ENCODE measurements at places on chromosomes 2 and 18.

GRCh38 chr2:223532712-223533111 lies 69.4 kb downstream of the SCG2 start:
- no peak for DNase-seq

- no peak for DNase-seq
Measured at GRCh38 chr2:97998431-97999005, 2.8 kb upstream of the TMEM131 start.

DNA sequence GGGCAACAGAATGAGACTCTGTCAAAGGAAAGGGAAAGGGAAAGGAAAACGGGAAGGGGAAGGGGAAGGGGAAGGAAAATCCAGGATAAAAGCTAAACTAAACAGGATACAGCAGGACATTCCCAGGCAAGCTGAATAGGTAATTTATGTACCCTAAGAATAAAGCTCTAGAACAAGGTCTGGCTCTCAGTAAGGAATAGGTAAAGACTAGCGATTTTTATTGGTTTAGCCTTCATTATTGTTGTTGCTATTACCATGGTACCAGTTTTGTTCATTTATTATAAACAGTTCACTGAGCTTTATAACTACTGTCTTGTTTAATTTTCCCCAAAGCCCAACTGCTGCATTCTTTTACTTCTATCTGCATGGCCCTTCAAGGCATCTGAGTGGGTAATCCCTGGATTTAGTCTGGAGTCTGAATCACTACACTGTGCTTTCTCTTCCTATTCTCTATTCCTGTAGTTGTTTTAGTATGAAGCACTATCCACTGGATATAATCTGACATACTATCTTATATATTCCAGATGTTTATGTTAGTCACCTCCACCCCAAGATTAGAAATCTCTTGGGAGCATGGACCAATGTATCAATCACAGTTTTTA lies 127.1 kb upstream of the TANK start:
- no peak for DNase-seq

GRCh38 chr2:161139098-161139987 lies 20.9 kb upstream of the TANK start:
- no peak for DNase-seq

GRCh38 chr18:57833441-57834101 lies 30.5 kb upstream of the ATP8B1 start:
- DNase-seq, result no peak

DNA sequence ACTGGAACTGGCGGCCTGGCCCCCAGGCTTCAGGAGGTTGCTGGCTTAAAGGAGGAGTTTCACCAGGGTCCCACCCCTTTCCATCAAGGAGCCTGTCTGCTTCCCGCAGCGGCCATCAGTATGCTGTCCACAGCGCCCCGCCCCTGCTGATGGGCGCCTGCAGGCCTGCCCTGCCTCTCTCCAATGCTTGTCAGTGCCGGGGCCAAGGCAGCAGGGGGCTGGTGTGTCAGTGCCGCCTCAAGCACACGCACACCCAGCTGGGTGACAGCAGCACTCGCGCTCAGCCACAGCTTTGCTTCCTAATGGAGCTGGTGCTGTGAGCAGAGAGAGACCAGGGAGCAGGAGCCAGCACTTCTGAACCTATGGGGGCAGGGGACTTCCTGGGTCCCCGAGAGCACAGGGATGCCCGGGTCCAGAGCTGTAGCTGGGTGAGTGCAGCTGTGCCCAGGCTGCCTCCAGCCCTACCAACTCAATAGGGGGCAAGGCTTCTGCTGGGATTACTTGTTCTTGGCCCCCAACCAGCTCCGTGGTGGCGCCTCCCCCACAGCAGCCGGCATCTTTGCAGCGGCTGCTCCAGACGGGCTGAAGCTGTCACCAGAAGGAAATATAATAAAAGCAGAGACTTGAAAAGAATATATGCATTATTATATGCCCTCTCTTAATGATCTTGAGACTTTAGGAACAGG lies 377.2 kb upstream of the LRATD1 start:
- no peak for DNase-seq
